ENCODE measurements at places on chromosomes 12 and 14.

DNA sequence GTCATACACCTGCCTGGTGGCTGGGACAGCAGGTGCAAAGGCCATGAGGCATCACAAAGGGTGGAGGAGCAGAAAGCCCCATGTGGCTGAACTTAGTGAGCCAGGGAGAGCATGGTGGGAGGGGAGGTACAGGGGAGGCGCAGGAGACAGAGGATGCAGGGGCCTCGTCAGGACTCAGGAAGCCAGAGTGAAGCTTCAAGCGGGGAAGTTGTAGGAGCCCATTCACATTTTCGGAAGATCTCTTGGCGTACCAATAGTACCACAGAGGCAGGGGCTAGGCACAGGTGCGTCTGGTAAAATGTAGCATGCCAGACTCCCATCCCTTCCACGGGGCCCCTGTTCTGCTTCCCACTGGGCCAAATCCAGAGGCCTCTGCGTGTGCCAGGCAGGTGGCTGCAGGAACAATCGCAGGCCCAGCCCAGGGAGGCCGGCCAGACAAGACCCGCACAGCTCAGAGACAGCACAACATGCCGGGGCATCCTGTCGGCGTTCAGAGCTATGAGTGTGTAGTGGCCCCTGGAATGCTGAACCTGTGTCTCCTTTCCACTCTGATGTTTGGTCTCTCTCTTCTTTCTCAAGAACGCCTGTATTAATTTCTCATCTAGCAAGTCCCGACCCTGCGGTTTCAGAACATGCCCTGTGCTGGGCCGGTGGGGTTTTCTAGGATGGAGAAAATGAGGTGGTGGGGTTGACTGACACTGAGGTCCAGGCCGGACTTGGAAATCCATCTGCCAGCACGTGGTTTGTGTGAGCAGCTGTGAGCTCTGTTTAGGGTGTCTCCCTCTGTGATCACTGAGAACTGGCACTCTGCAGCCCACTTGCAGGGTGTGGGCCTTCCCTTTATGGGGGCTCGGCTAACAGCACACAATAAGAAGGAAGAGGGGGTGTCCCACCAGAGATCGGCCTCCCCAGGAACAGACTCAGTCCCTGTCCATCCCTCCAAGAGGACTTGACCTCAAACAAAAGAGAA, 5.5 kb upstream of the TMEM132D start:
- no peak for DNase-seq

- DNase-seq = no peak
These were observed 2.5 kb downstream of the LACRT start for GRCh38 chr12:54631988-54632728.

- no peak for DNase-seq
These were observed 15.8 kb downstream of the SEL1L start for GRCh38 chr14:81517798-81518398.

- DNase-seq = no peak
These were observed 22.5 kb downstream of the CABP1 start for GRCh38 chr12:120662879-120663278.
